ENCODE measurements at places on chromosomes 3 and 15. TPM values are rescaled to one million over a fixed set of nuclear protein-coding genes. Genes with fewer than 3 reads are reported as not detected.

Gene TBL1XR1
- total RNA-seq, result 387 TPM

Gene IL5RA
- total RNA-seq, result not detected

Gene PPP1R2
- total RNA-seq, result 111 TPM

Gene RTP3
- not detected for total RNA-seq

Gene FBXL22
- 1.4 TPM for total RNA-seq

Gene RFX7
- total RNA-seq, result 3.0 TPM

Gene SLC9C1
- total RNA-seq, result 0.14 TPM

Gene FSTL1
- 887 TPM for total RNA-seq

Gene PLS1
- total RNA-seq, result 0.14 TPM

Gene SSUH2
- not detected for total RNA-seq

Data from smooth muscle cell of bladder (primary cell).